ENCODE measurements at places on chromosomes 4 and X. TPM values are rescaled to one million over a fixed set of nuclear protein-coding genes. Genes with fewer than 3 reads are reported as not detected.

RAB9B gene
- 11.4 TPM for total RNA-seq

TASL gene
- total RNA-seq, result not detected

EDA2R gene
- 1.4 TPM for total RNA-seq

HMGN5 gene
- total RNA-seq, result 11.8 TPM

TMEM185A gene
- total RNA-seq, result 11.4 TPM

DNA sequence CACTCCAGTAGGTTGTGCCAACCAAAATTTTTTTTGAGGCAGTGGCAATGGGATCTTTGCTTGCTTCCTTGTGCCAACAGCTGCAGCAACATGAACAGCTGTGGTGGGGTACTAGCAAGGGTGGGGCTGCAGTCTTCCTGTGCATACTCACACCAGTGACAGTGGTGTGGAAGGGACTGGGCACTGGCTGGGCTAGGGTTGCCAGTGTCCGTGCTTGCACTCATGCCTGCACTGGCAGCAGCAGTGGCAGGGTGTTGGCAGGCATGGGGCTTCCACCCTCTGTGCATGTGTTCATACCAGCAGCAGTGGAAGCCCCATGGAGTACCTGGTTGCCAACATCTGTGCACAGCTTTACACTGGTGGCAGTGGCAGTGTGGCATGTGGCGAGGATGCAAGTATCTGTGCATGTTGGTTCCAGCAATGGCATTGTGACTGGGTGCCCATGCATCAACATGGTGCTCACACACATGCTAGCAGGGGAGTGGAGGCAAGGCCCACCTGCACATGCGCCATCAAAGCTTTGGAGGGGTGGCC is 1312.6 kb downstream of the PCDH18 start:
- H3K36me3 ChIP-seq, result no peaks in the 10 kb centered on the region
- no peak for DNase-seq
- H3K4me1 ChIP-seq, result no peaks in the 10 kb centered on the region
- no peak overlapping the region for H3K4me3 ChIP-seq
- H3K27me3 ChIP-seq, result no peaks in the 10 kb centered on the region

- no peak overlapping the region for H3K27ac ChIP-seq
- no peak for DNase-seq
- H3K4me1 ChIP-seq, result no peaks in the 10 kb centered on the region
- H3K36me3 ChIP-seq, result no peaks in the 10 kb centered on the region
- no peak overlapping the region for H3K4me3 ChIP-seq
Observed at GRCh38 chrX:63526863-63527262, 175.7 kb upstream of the SPIN4 start.

DNA sequence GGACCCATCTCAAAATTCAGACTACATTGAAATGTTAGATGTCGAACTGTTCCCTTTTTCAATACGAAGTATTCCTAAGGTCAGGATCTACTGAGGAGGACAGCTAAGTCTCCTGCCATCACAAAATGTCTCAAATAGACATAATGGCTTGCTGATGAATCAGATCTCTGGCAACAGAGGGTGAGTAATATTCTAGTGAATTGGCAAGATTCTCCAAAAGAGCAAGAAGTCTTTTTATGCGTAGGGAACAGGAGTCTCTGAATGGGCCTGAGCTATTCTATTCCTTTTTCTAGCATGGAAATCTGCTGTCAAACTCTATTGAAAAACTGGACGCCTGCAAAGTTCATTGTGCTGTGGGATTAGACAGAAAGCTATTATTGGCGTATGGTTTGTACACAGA is 145.4 kb downstream of the FNIP2 start:
- peak overlapping the region; percentile 26 for H3K27ac ChIP-seq
- DNase-seq, result no peak
- no peaks in the 10 kb centered on the region for H3K27me3 ChIP-seq

DNA sequence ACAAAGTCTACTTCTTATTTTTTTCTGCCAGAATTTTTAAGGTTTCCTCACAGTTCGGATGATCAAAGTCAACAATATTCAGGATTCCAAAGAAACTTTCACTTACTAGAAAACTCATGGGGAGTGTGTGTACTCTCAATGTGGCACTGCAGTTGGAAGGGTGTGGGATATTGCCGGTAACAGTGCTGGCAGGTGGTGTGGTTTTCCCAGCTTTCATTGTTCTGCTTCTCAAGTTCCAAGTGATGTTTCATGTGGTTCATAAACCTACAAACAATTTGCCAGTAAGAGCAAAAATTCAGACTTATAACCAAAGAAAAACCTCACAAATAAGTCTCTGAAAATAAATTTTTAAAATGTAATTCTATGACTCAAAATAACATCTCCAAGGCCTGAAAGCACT is 39.8 kb downstream of the ZNF280C start:
- peaks cover 21% of the 10 kb centered on the region for H3K36me3 ChIP-seq
- H3K27ac ChIP-seq, result no peak overlapping the region
- no peaks in the 10 kb centered on the region for H3K27me3 ChIP-seq
- H3K4me1 ChIP-seq, result no peaks in the 10 kb centered on the region
- no peak for DNase-seq

DNA sequence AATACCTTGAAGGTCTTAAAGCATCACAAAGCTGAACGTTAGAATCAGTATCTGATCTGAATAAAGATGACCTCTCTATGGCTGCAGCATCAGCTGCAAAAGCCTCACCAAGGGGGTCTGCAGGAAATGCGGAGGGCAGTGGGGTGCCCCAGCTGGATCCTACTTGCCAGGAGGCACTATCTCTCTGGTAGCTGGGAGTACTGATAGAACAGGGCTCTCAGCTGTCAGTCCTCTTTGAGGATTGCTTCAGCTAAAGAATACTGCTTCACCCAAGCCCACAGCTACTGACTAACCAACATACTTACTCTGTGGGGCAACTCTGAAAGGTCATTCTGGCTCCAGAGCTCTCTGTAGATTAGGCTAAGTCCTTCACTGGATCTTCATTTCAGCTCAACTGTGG is 112.5 kb upstream of the ZFP42 start:
- no peak overlapping the region for H3K27ac ChIP-seq
- DNase-seq, result no peak
- H3K4me3 ChIP-seq, result no peak overlapping the region
- no peaks in the 10 kb centered on the region for H3K27me3 ChIP-seq
- H3K36me3 ChIP-seq, result no peaks in the 10 kb centered on the region
- no peaks in the 10 kb centered on the region for H3K4me1 ChIP-seq

DNA sequence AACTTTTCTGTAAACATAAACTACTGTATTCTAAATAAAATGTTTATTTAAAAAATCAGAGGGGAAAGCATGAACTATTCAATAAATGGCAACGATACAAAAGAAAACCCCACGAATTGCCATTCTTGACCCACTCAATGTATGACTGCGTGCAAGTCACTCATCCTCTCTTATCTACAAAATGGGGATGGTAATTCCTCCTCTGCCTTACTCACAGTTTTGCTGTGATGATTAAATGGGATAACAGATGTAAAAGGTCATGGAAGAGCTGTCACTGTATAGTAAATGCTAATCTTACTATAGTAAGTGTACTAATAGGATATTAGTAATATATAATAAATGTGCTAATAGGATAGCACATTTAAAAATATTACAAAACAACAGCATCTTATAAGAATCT is 173.4 kb downstream of the SCFD2 start:
- no peak overlapping the region for H3K4me3 ChIP-seq
- H3K27me3 ChIP-seq, result no peaks in the 10 kb centered on the region
- no peaks in the 10 kb centered on the region for H3K36me3 ChIP-seq
- H3K4me1 ChIP-seq, result no peaks in the 10 kb centered on the region

DNA sequence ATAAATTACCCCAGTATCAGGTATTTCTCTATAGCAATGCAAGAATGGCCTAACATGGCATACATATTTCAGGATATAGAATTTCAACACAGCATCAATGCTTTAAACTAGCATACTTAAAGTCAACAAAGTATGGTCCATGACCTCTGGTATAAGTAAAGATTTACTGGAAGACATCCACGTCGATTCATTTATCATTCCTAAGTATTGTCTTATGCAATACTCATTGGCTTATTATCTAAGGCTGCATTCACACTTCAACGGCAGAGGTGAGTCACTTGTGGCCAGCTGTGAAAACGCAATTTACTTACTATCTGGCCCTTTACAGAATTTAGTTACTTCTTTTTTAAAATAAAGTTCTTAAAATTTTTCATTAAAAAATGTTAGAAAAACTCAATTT is 42.6 kb downstream of the ADGRA3 start:
- H3K4me3 ChIP-seq, result no peak overlapping the region
- DNase-seq, result no peak
- H3K27ac ChIP-seq, result no peak overlapping the region
- no peaks in the 10 kb centered on the region for H3K36me3 ChIP-seq
- peaks cover 20% of the 10 kb centered on the region for H3K4me1 ChIP-seq

GRCh38 chrX:7076245-7076661 is 71.3 kb upstream of the STS start:
- no peak overlapping the region for H3K4me3 ChIP-seq
- H3K27ac ChIP-seq, result no peak overlapping the region
- no peak for DNase-seq
- H3K4me1 ChIP-seq, result no peaks in the 10 kb centered on the region
- no peaks in the 10 kb centered on the region for H3K36me3 ChIP-seq
- H3K27me3 ChIP-seq, result no peaks in the 10 kb centered on the region

- H3K36me3 ChIP-seq, result no peaks in the 10 kb centered on the region
- peaks cover 5% of the 10 kb centered on the region for H3K4me1 ChIP-seq
- no peaks in the 10 kb centered on the region for H3K27me3 ChIP-seq
- no peak overlapping the region for H3K4me3 ChIP-seq
- no peak overlapping the region for H3K27ac ChIP-seq
Observed at GRCh38 chr4:85498068-85498733, 23.3 kb downstream of the ARHGAP24 start.

GRCh38 chr4:102757681-102758080 is 3.1 kb downstream of the MANBA start:
- no peak overlapping the region for H3K4me3 ChIP-seq
- peaks cover 17% of the 10 kb centered on the region for H3K4me1 ChIP-seq
- no peak for DNase-seq
- no peaks in the 10 kb centered on the region for H3K27me3 ChIP-seq
- H3K27ac ChIP-seq, result no peak overlapping the region

- H3K27me3 ChIP-seq, result no peaks in the 10 kb centered on the region
- H3K4me3 ChIP-seq, result no peak overlapping the region
- no peak overlapping the region for H3K27ac ChIP-seq
- DNase-seq, result no peak
- H3K4me1 ChIP-seq, result no peaks in the 10 kb centered on the region
Observed at GRCh38 chr4:164695650-164696049, 58.3 kb upstream of the SMIM31 start.

DNA sequence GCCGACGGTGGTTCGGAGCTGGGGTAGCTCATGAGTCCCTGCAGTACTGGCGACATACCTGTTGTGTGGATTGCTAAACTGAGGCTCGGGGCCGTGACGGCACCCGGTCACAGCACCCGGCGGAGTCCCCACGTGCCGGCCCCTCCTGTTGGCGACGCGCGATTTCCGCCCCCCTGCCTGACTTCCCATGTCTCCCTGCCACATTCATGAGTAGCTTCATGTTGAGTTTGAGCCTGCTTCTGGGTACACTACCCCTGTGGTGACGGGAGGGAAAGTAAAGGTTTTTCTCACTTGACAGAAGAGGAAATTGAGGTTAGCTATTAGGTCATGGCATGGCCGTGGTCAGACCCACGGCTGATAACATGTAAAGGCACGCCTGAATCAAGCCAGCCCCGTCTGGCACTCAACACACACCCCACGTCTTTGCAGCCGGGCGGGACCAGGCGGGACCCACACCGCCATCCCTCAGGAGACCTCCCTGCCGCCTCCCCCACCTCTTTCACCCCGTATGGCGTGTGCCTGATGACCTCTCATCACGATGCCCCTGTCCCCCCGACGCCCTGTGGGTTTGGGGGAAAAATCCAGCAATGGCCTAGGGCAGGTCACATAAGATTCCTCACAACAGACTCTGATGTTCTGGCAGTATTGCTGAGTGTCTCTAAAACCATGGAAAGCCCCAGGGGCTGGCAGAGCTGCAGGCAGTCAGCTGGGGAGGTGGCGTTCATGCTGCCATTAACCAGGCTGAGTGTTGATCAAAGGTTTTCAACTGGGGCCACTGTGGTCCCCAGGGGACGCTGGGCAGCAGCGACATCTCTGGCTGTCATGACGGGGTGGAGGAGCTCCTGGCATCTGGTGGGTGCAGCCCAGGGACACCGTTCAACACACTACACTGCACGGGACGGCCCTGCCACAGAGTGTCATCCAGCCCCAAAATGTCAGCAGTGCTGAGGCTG is 29.2 kb downstream of the P2RY8 start:
- H3K27ac ChIP-seq, result no peak overlapping the region
- H3K4me3 ChIP-seq, result no peak overlapping the region
- no peaks in the 10 kb centered on the region for H3K27me3 ChIP-seq
- no peaks in the 10 kb centered on the region for H3K36me3 ChIP-seq

DNA sequence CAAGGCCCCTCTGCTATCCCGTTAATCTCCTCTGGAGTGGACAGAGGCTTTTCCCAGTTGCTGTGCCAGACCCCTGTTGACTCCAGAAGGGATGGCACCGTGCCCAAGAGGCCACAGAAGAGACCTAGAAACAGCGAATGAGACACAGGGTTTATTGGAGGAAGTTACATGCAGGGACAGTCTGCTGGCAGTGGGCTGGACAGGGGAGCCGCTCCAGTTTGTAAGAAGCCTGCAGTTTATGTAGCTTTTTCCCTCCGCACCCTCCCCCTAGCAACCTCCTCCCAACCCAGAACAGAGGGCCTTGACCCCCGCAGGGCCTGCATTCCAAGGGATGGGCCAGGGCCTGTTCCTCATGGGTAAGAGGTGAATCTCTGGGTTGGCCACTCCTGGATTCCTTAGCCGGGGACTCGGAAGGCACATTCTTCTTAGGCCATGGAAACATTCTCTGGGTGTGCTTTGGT is 216.8 kb upstream of the PSAPL1 start:
- peaks cover 8% of the 10 kb centered on the region for H3K4me1 ChIP-seq
- H3K36me3 ChIP-seq, result no peaks in the 10 kb centered on the region
- no peaks in the 10 kb centered on the region for H3K27me3 ChIP-seq
- H3K27ac ChIP-seq, result no peak overlapping the region

GRCh38 chrX:38225093-38225492 is 4.4 kb upstream of the SRPX start:
- no peak overlapping the region for H3K4me3 ChIP-seq
- H3K27ac ChIP-seq, result peak overlapping the region; percentile 59
- no peak for DNase-seq
- no peaks in the 10 kb centered on the region for H3K27me3 ChIP-seq
- no peaks in the 10 kb centered on the region for H3K4me1 ChIP-seq
- no peaks in the 10 kb centered on the region for H3K36me3 ChIP-seq

DNA sequence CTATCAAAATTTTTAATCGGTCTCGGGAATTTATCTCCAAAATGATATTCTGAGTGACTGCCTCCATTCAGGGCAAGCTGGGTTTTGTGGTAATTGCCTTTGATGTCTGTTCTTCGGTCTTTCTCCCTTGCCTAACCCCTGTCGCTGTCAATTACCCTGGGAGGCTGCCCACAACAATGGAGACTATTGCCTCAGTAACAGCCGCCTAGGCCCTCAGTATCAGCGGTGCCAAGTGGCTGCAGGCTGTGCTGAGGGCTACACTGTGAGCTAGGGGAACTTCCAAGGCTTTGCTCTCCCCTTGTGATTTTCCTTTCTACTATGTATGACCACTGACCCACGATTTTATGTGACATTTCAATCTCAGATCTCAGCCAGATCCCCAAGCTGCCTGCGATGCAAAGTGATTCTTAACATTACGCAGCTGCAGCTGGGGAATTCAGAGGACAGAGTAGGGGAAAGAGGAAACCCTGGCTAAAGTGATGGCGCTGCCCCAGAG is 36.3 kb upstream of the REST start:
- H3K27ac ChIP-seq, result no peak overlapping the region
- no peaks in the 10 kb centered on the region for H3K36me3 ChIP-seq
- no peak overlapping the region for H3K4me3 ChIP-seq
- no peaks in the 10 kb centered on the region for H3K27me3 ChIP-seq
- no peaks in the 10 kb centered on the region for H3K4me1 ChIP-seq
- DNase-seq, result no peak

- H3K4me1 ChIP-seq, result no peaks in the 10 kb centered on the region
- no peak overlapping the region for H3K4me3 ChIP-seq
- H3K36me3 ChIP-seq, result no peaks in the 10 kb centered on the region
- H3K27ac ChIP-seq, result no peak overlapping the region
- DNase-seq, result no peak
Observed at GRCh38 chr4:37528166-37528885, 157.8 kb downstream of the RELL1 start.

Measured in sigmoid colon (tissue), 7 donors.